GM12891 (cell line): ENCODE measurements at places on chromosomes 2 and 18.
A peak's percentile ranks its signal among the peaks of the same experiment; 100 is the strongest.

DNA sequence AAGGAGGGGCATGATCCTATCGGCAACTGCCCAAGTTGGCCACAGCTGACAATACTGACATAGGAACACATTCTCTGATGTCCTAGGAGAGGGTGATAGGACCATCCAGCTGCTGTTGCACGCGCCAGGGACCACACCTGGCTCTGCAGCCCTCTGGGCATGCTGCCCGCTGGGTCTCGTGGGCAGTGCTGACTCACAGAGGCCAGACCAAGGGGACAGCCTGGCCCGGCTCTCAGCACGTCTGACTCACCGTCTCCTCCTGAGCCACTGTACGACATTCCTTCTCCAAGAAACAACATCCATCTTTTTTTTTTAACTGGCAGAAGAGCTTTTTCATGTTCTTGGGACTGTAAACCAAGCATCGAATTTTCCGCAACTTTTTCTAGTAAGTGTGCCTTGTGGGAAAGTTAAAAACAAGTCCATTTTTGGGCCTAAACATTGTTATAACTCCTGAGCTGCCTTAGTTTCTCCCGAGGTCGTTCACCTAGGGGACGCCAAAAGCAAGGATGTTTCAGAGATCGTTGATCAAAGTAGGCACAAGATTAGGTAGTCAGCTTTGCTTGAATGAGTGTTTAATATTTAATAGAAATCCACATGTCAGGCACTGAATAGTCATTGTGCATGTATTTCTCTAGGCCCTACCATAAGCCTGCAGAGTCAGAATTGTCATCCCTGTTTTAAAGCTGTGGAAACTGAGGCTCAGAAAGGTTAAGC lies 100.3 kb downstream of the TTC32 start:
- DNase-seq, result no peak

- no peak for DNase-seq
Measured at GRCh38 chr18:33781429-33781828, 203.4 kb downstream of the ASXL3 start.

- DNase-seq, result no peak
Measured at GRCh38 chr2:104405623-104406022, 448.3 kb upstream of the POU3F3 start.

DNA sequence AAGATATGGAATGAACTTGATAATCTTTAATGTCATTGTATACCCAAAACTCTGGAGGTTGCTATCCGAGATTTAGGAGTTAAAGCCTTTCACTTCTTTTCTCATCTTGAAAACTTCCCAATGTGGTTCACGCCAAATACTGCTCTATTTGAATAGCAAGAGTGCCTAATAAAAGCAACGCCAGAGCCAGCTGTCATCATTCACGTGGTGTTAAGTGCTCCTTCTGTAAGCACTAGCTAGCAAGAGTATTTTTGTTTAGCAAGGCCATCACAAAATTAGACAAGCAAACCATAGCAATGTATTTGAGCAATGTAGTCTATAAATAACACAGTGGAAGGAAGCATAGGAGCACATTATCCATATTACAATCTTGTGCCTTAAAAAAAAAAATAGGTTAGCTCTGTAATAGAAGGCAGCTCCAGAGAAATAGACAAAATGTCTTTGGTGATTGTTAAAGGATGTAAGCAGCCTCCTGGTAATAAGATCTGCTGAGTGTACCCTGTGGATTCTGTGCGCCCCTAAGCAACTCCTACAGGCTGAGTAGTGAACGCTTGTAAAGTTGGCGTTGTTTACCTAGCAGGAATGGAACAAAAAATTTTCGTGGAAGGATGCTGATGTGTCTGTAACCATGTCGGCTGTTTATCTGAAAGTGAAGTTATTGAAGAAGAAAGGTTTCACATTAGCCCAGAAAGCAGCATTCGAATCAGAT lies 518.0 kb downstream of the CNTNAP5 start:
- DNase-seq, result no peak

DNA sequence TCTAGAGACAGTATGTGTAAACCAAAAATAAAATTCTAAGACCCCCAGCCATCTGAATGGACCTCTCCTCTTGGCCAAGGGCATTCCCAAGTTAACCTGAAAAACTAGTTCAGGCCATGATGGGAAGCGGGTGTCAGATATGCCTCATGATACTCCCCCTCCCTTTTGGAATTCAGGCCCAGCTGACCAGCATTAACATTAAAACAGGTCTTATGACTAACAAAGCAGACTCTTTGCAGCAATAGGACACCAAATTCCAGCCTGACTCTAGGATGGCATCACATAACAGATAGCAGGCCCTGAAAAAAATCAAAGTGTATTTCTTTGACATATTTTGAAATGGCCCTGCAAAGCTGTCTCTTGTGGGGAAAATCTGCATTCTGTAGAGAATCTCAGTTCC lies 73.3 kb upstream of the L3MBTL4 start:
- DNase-seq, result no peak

DNA sequence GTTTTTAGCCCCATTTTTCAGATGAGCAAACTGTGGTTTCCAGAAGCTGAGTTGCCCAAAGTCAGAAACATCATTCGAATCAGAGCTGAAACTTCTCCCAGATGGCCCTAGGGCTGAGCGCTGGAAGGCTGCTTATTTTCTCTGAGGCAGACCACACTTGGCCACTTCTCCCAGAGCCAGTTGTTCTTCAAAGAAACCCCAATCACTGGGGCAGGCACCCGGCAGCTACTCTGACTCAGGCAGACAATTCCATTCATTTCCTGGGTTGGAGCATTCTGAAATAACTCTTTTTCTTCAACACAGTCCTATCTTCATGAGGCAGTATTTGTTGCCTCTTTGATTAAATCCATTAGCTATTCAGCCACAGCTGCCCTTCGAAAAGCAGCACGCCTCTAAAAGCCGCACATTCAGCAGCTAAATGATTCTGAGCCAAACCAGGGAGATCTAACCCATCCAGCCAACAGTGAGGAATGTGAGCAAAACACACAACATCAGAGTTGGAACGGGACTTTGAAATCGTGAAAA lies 40.9 kb downstream of the LRATD1 start:
- no peak for DNase-seq

- no peak for DNase-seq
Measured at GRCh38 chr2:223591596-223591995, 10.6 kb downstream of the SCG2 start.

- DNase-seq, result peak; percentile 86
Measured at GRCh38 chr2:6865346-6866274, at the start of gene CMPK2. Gene CMPK2 (minus strand): TSS chr2:6865907. CDS start chr2:6865696, 211 bp downstream.

DNA sequence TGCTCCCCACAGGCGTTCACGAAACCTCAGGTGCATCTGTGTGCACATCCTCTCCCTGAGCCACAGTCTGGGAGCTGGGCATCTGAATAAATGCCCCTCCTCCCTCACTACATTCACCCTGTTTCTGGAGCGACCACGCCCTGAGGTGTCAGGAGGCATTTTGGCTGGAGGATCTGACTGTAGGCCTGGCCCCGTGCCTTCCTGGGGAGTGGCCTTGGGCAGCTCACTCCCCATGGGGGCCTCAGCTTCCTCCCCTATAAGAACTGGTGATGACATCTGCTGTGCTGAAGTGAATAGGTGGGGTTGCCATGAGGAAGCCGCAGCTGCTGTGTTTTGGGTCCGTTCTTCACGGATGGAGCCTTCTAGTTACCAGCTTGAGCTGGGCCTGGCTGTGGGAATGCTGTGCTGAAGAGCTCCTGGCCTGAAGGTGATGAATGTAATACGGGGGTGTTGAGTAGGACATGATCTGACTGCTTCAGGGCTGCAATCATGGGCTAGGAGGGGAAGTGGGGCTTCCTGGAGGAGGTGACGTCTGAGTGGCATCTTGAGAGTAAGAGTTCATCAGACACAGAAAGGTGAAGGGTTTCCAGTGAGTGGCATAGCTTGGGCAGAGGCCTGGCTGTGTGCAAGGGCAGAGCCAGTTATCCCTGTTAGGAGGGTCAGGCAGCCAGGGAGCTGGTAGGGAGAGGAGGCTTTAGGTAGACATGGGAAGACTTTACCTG lies 58.2 kb downstream of the GLI2 start:
- no peak for DNase-seq

DNA sequence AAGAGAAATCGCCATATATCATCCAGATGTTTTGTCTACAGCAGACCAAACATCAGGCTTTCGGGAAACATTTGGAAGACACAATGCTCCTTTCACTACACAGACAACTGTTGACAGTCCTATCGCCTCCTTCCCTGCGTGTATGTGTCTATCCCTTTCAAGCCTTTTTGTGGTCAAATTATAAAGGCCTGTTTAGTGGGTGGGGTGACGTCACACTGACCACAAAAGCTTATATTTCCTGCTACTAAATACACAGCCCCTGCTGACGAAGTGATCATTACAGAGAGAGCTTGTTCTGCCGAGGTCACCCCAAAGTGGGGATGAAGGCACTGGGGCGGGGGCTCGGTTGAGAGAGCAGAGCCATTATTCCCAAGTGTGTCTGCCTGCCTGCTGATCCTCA lies 302.7 kb upstream of the TNP1 start:
- no peak for DNase-seq

GRCh38 chr2:29309090-29310029 lies 194.1 kb downstream of the CLIP4 start:
- peak; percentile 30 for DNase-seq

DNA sequence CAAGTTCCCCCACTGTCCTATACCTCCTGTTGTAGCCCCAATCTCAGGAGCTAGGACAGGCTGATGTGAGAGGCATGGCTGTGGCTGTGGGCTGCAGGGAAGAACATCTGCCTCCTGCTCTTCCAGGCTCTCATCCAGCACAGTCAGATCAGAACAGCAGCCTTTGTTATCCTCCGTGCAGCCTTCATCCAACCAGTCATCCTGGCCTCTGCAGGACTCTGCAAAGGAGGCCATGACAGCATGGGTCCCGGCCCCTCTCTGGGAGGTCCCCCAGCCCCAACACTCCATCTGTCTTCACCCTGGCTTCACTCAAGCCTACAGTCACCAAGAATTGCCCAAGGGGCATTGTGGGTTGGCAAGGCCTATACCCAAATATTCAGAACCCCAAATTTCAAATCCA lies 223.2 kb upstream of the COPS8 start:
- DNase-seq, result no peak

DNA sequence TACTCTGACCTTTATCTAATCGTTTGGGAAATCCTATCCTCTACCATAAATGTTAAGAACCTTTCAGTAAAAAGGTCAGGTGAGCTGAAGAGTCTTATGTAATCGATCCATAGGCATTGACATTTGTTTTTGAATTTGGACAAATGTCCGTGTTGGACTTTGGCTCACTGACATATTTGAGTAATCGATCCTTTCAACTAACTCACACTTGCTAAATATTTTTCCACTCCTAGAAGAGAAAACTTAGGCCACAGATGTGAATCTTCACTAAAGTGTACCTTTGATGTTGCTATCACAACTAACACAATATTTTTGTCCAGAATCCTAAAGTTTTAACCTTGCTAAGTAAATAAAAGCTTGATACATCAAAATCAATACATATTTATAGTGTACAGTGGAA lies 89.5 kb downstream of the CCDC102B start:
- DNase-seq, result no peak

DNA sequence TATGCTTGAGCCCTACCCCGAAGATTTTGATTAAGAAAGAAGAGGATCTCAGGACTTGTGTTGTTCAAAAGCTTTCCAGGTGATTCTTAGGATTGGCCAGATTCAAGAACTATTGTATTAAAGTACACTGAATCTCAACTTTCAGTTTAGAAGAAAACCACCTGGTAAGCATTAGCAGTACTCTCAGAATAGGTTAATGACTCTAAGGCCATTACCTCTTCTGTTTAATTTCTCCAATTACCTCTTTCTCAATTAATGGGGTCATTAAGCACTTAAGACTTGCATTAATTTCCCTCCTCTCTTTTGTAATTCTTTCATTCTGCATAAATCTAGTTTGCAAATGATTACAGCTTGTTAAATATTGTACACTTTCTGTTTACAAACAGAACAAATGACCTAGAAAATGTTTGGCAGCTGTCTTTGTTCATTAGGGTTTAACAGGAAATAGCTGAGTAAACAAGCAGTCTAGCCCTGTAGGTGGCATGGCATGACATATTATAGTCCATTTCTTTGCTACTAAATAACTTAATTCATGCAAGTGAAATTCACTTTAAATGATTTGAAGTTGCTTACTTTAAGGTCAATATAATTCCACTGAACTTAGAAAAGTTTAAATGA lies 20.4 kb upstream of the TDRD15 start:
- no peak for DNase-seq

DNA sequence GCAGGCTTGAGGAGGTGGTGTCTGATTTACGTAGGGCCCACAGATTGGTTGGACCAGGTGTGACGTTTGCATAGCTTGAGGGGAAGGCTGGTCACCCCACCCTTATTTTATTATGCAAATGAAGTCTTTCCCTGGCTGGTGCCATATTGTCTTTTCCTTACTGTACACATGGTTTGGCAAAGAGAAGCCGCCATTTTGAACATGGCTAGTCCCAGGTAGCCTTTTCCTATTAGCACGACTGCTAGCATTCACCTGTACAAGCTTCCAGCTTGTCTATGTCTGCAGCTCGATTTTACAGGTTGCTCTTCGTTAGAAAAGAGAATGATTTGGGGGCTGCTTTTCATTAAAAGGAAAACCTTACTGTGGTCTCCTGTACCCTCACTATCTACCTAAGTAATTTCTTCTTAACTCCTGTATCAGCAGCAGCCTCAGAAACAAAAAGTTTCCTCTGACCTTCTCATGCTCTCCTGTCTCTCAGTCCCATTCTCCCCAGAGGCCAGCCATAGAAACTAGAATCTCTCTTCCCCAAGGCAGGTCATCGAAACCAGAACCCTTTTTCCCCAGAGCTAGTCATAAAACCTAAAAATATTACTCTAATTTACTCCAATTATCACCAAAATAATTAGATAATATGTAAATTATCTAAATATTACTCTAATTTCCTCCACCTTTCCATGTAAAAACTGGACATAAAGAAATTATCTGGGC lies 151.8 kb downstream of the B3GNT2 start:
- DNase-seq, result no peak

DNA sequence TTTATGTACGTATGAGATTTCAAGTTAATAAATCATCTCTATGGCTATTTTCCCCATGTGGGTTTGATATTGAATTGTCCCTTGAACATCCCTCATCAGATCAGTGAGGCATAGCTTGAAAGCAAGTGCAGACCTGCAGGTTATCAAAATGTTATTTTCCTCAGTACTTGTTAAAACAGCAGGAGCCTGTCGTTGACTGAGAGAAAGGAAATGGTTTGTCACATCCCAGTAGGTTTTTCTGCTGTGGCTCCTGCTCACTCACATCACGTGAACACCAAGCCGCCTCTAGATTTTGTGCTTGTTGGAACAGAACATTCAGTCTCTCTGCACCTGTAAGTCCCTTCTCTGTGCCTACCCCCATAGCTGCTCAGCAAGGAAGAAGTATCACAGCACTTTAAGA lies 340.3 kb downstream of the CELF4 start:
- DNase-seq, result no peak

DNA sequence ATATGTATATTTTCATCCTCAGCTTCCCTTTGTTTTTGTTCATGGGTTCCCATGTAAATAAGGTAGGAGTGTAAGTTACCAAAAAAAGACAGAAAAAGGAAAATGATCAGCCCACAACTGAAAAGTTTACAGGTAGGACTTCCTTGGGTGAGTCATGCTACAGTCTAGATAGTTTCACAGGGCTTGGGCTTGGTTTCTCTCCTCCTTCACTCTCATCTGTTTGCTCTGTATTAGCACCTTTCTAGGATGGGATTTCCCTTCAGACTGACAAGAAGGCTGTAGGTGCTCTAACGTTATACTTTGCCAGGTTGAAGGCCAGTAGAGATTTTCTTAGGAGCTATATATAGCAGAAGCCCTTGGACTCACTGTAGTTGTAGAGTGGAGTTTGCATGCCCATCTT lies 57.9 kb downstream of the FAM171B start:
- DNase-seq, result no peak

- DNase-seq, result no peak
Measured at GRCh38 chr18:28792404-28793086, 615.6 kb upstream of the CDH2 start.
